ENCODE measurements at places on chromosomes 16 and 17.
A peak's percentile ranks its signal among the peaks of the same experiment; 100 is the strongest.

GRCh38 chr16:68230956-68231355, 5.0 kb downstream of the ESRP2 start:
- no peak for DNase-seq

GRCh38 chr16:69611103-69611640, 45.4 kb downstream of the NFAT5 start:
- DNase-seq: no peak

DNA sequence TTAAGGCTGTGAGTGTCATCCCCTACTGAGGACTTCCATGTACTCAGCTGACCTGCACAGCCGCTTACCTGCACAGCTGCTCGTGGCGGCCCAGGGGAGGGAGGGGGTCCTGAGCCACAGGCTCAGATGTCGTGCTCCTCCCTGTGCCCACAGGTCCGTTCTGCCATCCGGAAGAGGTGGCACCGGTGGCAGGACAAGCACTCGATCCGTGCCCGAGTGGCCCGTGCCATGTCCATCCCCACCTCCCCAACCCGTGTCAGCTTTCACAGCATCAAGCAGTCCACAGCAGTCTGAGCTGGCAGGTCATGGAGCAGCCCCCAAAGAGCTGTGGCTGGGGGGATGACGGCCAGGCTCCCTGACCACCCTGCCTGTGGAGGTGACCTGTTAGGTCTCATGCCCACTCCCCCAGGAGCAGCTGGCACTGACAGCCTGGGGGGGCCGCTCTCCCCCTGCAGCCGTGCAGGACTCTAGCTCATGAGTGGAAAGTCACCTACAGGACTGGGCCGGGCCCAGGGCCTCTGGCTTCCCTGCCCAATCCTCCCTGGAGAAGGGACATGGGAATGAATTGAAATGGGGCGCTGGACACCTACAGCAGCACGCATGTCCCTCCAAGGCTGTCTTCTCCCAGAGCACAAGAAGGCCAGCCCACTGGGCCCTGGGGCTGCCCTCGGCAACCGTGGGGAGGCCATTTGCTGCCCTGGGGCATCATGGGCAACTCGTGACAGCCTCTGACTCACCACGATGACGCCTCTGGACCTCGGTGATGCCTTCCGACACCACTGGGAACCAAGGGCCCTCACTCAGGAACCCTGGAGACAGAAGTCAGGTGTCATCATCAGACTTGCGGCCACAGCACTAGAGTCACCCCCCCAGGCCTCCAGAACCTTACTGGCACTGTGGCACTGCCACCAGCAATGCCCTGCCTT, 9.9 kb upstream of the SPPL2C start:
- DNase-seq: no peak

DNA sequence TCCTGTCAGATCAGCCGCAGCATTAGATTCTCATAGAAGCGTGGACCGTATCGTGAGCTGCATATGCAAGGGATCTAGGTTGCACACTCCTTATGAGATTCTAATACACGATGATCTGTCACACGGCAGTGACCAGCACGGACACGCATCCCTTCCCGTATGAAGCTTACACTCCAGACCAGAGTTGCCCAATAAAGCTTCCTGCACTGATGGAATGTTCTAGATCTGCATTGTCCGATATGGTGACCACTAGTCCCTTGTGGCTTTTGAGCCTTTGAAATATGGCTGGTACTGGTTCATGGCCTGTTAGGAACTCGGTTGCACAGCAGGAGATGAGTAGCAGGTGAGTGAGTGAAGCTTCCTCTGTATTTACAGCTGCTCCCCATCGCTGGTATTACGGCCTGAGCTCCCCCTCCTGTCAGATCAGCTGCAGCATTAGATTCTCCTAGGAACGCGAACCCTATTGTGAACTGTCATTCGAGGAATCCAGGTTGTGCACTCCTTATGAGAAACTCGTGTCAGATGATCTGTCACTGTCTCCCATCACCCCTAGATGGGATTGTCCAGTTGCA, 49.8 kb upstream of the ZCCHC14 start:
- no peak for DNase-seq

DNA sequence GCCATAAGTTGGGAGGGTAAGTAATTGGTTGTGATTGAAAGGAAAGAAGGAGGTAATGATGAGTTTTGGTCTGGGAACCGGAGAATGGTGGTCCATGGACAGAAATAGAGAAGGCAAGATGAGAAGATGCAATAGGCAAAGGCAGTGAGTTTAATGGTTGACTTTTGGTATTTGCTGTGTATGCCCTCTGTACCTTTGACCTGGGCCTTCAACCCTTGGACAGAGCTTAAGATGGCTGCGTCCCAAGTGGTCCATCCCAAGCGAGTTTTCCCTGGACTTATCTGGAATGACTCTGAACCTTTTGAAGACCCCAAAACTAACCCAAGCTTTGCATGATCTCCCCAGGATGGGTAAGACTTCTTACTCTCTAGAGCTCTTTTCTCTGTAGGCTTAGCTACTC, 664.5 kb downstream of the MAF start:
- no peak for DNase-seq

- DNase-seq: no peak
These were observed 33.7 kb downstream of the NOL11 start for GRCh38 chr17:67751101-67752074.

DNA sequence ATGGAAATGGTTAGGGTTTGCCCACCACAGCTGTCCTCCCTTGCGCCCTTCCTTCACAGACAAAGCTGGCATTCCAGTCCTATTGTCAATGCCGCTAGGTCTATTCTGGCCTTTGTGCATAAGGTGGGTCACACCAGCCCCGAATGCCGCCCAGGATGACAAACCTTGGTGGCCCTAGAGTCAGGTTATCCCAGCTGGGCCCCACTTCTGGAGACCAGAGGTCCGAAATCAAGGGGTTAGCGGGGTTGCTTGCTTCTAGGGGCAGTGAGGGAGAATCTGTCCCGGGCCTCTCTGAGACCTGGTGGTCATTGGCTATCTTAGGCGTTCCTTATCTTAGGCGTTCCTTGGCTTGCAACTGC, 472.1 kb downstream of the SOX9 start:
- no peak for DNase-seq

- DNase-seq: no peak
These were observed 96.9 kb downstream of the RAB11FIP4 start for GRCh38 chr17:31488264-31488981.

DNA sequence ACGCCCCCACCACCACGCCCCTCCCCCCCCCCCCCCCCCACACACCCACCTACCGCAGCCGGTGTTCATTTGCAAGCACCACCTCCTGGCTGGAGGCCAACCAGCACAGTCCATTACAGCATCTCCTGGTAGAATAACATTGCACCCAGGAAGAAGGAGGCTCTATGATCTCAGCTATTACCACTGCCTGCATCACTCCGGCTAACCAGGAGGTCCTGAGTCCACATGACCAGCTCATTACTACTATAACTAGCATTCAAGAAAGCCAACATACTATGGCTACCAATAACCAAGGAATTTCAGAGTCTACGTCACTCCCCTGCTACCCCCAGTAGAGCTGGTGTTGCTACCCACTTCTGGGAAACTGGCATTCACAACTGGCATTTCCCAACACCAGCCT, 81.1 kb upstream of the ALOX12 start:
- DNase-seq: no peak

DNA sequence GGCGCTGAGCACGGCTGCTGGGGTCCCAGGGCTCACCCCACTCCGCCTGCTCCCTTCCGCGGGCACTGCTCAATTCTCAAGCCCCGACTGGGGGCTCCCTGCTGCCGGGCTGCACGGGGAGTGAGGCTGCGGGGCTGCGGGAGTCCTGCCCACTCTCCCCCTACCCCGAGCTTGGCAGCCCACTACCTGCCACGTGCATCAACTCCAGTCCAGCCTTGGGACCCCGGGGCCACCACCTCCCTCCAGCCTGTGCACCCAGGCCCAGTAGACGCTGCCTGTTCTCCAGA, 43.3 kb upstream of the SSTR5 start:
- no peak for DNase-seq

DNA sequence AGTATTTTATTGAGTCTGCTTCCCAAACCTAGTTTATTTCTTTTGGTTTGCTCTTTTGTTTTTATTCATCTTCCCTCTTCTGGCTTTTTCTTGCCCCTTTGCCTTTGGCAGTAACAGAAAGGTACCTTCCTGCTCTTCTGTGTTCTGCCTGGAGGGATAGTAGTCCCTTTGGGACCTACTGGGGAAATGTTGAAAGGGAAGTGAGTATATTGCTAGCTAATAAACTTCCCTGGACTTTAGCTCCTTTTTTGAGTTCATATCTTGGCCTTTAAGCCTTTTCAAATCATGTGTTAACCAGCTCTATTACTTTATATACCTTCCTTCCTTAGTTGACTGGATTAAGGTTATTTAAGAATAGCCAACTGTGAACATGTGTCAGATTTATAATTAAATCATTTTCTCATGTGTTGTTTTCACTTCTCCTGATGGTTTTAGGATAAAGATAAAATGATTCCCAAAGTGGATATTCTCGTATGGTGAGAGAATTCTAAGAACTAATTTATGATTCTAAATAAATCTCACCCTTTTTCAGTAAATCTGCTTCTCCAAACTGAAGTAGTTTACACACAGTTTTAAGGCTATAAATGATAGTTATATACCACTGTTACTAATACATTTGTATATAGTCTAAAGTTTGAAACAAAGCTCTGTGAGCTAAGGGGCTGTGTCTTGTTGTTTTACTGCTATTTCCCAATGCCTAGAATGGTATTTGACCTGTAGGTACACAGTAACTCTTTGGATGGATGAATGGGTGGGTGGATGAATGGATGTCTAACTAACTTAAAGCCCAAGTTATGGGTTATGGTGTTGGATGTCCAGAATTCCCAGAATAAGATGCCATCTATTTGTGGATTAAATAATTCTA, 45.7 kb downstream of the OMG start:
- DNase-seq: peak; percentile 16

- DNase-seq: peak; percentile 79
These were observed 7.1 kb downstream of the HAS3 start for GRCh38 chr16:69112285-69113129.

DNA sequence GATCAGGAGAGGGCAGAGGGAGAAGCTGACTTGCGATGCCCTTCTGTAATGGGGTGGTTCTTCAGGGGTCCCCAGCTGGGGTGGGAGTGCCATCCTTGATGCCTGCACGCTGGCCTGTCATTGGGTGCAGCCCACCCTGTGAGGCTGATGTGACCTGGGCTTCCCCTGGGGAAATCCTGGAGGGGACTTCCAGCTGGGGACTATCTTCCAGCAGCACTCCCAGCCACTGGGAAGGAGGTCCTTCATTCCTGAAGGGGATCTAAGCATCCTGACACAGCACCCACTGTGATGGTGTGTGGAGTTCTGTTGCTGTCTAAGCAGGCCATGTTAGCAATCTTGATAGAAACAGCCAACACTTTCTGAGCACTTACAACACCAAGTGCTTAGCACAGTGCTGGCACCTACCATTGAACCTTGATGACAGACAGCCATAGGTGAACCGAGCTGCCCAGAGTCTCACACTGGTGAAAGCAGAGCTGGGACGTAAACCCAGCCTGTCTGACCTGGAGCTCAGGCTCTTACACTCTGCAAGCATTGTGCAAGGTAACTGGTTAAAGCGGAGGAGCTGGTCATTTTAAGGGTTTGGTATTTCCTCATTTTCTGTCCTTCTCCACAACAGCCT, 211.3 kb downstream of the CCDC182 start:
- DNase-seq: no peak

All from GM10248 (cell line).